ENCODE measurements at places on chromosomes 5 and 9. TPM values are rescaled to one million over a fixed set of nuclear protein-coding genes. Genes with fewer than 3 reads are reported as not detected.

DNA sequence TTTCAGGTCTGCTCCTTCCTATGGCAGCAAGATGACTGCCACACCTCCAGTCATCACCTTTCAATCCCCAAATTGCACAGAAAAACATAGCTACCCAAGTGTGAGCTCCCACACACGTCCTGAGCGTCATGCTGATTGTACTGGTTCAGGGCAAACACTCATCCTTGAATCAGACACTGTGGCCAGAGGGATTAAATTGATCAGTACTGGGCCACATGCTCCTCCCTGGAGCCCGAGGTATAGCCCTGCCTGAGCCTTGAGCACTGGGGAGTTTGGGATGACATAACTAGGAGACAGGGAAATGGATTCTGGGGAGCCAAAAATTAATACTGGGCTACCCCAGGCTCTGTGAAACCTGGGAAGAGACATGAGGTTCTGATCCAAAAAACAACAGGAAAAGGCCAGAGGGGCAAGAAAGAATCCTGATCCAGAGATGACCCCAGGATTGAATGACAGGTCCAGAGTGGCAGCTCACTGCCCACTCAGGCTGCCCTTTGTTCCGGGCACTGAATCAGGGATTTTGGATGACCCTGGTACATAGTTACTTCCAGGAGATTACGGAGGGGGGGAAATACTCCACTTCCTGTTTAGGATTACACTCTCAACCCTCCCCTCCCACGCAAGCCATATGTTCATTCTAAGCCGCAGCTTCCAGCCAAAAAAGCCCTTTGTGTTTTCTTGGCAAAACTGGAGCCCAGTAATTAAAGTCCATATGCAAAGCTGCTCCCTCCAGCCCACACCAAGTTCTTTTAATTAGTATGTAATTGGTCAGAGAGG is 141.6 kb upstream of the SPRY4 start:
- DNase-seq: no peak

DNA sequence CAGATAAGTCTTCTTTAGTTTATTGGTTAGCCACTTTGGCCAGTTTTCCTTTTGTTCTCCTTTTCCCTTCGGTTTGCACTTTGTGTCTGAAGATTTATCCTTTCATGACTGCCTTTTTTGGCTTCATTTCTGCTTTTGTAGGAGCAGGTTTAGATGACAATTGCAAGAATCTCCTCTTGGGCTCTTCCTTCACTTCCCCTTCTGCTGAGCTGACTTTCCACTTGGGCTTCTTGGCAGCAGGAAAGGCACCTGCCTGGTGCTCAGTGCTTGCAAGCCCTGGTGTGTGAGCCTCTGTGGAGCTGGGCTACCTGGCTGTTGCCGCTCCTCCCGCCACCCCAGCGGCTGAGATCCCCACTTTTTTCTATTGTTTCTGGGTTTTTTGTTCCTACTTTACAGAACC is 7.3 kb downstream of the CCDC112 start:
- DNase-seq: no peak

- DNase-seq: no peak
Observed at GRCh38 chr5:81027481-81028058, 67.4 kb downstream of the RASGRF2 start.

GRCh38 chr5:310941-311434 is 10.5 kb upstream of the AHRR start:
- DNase-seq: no peak

DNA sequence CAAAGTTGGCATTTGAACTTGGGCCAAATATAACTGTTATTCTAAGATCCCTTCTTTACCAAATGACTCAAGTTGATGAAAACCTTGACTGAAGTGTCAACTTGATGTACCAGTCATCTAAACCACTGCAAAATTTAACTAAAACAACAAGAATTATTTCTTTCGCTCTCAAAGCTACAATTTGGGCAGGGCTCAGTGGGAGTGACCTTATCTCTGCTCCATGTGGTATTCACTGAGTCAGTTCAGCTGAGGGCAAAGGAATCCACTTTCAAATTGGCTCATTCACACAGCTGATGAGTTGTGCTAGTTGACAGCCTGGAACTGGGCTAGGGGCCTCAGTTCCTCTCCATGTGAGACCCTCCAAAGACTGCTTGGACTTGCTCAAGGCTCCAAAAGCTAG is 166.3 kb downstream of the RORB start:
- DNase-seq: no peak

DNA sequence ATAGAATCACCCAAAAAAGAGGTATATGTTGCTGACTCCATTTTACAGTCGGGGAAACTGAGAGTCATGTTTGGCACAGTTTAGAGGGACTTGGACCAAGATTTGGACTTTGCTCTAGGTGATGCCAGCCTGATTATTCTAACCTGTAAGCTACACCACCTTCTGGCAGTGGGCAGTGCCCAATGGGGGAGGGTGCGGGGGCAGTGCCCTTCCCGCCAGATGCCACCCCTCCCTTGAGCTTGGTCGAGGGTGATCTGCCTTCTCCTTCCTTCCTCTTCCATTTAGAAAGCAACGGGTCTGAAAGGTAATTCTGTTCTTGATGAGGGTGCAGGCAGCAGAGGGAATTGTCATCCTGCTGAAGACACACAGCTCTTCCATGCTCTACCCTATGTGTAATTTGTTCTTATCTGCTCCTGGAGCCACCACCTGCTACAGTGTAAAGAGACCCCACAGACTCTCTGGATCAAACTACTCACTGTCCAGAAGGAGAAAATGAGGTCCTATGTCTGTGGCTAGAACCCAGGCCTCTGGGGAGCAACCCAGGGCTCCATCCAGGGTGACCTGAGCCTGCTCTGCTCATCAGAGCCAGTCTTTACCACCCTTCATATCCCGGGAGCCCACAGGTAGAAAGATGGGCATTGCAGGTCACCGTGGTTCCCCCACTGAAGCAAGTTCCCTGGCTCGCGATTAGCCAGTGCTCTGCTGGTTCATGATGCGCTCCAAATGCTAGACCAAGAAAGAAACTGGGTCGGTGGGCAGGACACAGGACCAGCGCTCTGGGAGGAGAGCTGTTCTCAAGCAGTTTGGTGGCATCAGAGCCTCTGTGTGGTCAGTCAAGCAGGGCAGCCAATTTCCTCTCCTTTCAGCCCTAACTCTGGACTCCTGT is 156.2 kb downstream of the RGS3 start:
- DNase-seq: no peak

- DNase-seq: no peak
Observed at GRCh38 chr5:95798048-95798447, 24.5 kb downstream of the GLRX start.

DNA sequence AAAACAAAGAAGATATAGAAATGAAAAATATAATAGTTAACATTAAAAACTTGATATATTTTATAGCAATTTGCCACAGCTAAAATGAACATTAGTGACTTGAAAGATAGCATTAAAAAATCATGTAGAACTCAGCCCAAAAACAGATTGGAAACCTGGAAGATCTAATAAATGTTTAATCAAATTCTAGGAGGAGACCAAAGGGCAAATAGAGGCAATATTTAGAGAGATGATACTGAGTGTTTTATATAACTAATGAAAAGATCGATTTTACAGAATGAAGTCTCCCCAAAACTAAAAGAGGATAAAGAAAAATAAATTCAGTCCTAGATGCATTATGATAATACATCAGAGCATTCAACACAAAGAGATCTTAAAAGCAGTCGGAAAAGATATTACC is 127.0 kb downstream of the CWC27 start:
- no peak for DNase-seq

DNA sequence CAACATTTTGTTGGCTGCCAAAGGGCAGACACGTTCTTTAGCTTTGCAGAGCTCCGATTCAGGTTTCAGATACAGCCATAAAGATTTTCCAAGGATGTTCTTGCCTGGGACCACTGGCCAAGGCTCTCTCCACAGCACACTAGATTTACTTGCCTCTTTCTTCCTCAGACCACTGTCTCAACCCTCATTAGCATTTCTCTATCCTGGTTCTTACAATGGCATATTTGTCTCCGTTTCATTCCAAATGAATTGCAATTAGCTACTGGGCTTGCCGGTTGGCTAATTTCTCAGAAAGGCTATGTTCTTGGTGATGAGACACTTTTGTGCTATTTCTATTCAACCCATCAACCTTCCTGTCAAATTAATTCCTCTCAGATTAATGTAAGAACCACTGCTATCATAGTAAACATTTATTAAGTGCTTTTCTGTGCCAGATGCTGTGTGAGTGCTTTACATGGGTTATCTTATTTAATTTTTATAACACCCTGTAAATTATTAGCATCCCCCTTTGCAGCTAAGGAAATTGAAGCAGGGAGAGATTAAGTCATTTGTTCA is 118.4 kb upstream of the NR3C1 start:
- DNase-seq: no peak

GRCh38 chr9:130782886-130783530 is 52.0 kb upstream of the ABL1 start:
- no peak for DNase-seq

GRCh38 chr5:108324886-108325285 is 57.0 kb downstream of the FBXL17 start:
- no peak for DNase-seq

Gene CDC25C
- total RNA-seq: 15.0 TPM

Gene IFNA2
- total RNA-seq: not detected

Gene PCDHGB4
- total RNA-seq: 8.8 TPM

Gene NEURL1B
- total RNA-seq: 9.8 TPM

Gene MSMP
- 1.2 TPM for total RNA-seq

Gene NELFB
- 94.7 TPM for total RNA-seq

Gene RECK
- 9.9 TPM for total RNA-seq

Gene GPR151
- not detected for total RNA-seq

Gene HEXB
- total RNA-seq: 60.9 TPM

Gene PCA3
- not detected for total RNA-seq

Data from WTC11 (cell line).